ENCODE measurements at places on chromosomes 2 and 18.

GRCh38 chr18:2002604-2003003 is 568.7 kb downstream of the METTL4 start:
- no peak for DNase-seq

- no peak for DNase-seq
These were observed 75.4 kb downstream of the CHN1 start for GRCh38 chr2:174929786-174930185.

DNA sequence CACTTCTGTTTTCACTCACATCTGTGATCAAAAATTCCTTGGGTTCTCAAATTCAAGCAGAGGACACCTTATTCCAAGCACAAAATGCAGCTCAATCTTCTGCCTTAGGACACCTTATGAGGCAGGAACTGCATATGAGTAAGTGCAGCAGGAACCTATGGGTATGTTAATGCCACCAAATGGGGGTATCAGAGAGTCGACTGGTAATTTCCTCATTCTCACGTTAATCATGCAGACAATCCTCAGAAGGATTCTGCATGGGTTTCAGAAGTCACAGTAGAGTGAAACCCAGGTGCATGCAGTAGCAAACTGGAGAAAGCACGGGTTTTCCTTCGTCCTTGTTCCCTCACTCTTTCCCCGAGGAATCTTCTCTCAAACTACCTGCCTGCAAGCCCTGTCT is 452.8 kb downstream of the CBLN2 start:
- DNase-seq = no peak

DNA sequence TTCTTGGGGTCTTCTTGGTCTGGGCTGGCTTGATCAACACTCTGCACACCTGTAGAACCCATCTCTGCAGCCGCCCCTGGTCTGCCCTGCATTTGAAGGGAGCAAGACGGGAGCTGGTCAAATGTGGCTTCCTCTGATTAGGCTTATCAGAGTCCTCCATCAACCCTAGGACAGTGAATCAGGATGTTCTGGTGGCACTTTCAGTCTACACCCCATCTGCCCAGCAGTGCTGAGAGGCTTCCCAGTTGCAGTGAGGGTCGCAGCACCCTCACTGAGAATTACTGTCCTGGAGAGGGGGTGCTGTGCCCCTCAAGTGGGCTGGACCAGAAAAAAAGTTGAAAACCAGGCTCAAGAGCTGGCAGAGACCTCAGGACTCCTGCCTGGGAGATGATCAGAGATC is 152.9 kb downstream of the DYSF start:
- DNase-seq = no peak

- DNase-seq = no peak
These were observed 321.6 kb upstream of the LYPD1 start for GRCh38 chr2:132991471-132992045.

DNA sequence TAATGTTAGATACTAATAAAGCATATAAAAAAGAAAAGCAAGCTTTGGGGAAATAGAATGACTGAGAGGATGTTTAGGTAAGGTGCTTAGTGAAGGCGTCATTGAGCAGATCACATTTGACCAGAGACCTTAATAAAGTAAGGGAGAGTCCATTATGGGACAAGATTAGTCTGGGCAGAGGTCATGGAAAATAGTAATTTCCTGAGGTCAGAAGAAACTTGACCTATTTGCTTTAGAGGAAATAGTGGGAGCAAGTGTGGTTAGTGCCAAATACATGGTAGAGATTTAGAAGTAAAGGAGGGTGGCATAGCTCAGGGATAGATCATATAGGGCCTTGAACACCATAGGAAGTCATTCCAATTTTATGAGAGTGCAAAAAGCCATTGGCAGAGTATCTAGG is 24.5 kb upstream of the SLC8A1 start:
- DNase-seq = no peak
